ENCODE measurements at places on chromosomes 13 and 19.

GRCh38 chr13:62595976-62596375 lies 1180.3 kb upstream of the PCDH20 start:
- no peak for DNase-seq

GRCh38 chr13:71632721-71633120 lies 234.3 kb downstream of the DACH1 start:
- DNase-seq: no peak

GRCh38 chr19:43572171-43572588 lies 3.1 kb downstream of the XRCC1 start:
- DNase-seq: no peak

GRCh38 chr19:45097776-45098520 lies 5.0 kb downstream of the PPP1R37 start:
- peak; percentile 2 for DNase-seq

DNA sequence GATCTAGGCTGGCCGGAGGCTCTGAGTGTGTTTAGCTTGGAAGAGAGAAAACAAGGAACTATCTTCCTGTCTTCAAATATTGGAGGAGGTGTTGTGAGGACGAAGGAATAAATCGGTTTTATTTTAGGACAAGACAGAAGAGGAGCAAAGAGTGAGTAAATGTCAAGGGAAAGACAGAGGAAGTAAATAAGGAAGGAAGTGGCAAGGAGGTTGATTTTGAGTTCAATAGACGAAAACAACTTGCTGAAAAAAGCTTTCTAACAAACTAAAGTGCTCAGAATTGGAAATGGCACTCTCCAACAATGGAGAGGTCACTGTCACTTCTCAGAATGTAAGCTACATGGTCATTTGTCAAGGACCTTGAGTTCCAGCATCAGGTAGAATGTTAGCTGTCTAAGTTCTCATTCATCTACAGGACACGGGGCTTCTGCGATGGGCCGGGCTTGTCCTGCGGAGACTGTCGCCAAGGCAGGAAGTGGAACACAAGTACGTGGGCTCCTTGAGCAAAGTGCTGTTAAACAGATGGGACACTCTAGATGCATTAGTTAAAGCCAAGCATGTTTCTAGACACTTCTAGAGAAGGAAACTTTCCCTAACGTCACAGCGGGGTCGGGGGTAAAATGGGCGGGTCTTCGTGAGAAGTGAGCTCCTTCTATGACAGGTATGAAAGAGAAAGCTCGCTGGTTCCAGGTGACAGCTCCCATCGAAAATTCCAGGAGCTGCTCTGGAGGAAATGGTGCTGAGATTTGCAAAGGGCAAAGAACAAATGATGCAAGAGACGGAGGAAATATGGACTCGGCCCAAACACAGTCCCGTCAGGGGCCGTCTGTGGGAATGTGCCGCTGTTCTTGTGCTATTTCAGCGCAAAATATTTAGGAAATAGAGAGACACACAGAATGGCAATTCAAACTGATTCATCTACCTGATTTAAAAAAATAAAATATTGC lies 103.9 kb upstream of the UBL3 start:
- no peak for DNase-seq

GRCh38 chr19:33665776-33666595 lies 44.2 kb downstream of the CHST8 start:
- no peak for DNase-seq

GRCh38 chr19:46919324-46919723 lies 58.5 kb downstream of the ARHGAP35 start:
- no peak for DNase-seq

GRCh38 chr13:48393698-48394085 lies 19.2 kb downstream of the LPAR6 start:
- no peak for DNase-seq

- DNase-seq: no peak
These were observed 23.5 kb downstream of the STARD13 start for GRCh38 chr13:33262062-33262487.

GRCh38 chr13:56700324-56700723 lies 440.4 kb upstream of the PRR20A start:
- no peak for DNase-seq

DNA sequence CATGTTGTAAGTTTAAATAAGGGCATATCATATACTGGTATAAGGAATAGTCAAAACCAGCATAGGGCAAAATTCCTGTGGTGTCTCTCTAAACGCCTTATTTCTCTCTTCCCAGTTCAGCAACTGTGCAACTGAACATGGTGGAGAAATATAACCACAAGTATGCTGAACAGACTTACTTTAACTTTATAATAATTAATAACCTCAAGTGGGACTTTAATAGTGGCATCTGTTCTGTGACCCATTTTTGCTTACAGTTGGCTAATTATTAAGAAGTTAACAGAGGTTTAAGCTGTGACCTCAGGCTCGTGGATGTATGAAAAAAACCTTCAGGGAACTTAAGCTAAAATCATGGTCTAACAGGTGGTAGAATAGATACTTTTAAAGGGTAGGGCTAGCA lies 54.3 kb downstream of the MICU2 start:
- no peak for DNase-seq

DNA sequence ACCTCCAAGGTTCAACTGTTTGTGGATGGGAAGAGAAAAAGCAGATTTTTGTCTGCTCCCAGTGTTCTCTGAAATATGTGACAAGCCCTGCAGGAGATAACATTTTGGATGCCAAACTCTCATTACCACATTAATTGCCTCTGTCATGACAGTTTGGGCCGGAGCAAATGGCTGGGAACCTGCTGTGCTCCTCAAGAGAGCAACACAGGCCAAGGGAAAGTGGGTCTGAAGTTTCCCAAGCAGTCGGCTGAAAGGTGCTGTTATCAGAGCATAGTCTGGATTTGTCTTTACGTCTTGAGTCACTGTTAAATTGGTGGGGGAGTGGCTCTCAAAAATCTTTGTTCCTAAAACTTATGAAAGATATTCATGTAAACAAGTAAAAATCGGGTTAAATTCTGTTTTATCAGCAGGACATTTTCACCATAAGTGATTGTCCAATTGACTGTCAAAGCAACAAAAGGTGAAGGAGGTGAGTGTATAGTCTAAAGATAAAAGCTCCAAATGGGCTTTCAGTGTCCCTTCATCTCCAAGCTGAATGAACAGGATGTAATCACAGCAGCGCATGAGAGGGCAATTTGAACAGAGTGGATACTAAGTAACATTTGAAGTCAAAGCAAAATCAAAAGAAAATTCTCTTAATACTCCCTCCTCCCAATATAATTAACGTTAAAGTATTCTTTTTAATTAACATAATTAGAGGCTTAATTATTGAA lies 844.8 kb downstream of the PCDH17 start:
- peak; percentile 9 for DNase-seq

DNA sequence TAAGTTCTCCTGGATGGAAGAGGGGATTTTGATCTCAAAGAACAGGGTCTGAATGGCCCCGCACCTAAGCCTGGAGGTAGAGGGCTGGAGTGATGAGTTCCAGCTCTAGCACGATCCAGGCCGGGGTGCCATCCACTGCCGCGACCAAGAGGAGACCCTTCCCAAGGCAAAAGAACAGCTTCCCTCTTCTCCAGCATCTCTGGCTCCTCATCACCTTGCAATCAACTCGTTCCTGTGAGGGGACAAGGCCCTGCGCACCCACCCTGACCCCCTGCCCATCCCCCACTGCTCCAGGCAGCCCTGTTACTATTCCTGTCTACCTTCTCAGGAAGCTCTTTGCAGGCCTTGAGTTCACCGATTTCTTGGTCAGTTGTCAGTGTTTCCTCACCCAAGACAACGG lies 17.8 kb downstream of the COL4A1 start:
- no peak for DNase-seq

DNA sequence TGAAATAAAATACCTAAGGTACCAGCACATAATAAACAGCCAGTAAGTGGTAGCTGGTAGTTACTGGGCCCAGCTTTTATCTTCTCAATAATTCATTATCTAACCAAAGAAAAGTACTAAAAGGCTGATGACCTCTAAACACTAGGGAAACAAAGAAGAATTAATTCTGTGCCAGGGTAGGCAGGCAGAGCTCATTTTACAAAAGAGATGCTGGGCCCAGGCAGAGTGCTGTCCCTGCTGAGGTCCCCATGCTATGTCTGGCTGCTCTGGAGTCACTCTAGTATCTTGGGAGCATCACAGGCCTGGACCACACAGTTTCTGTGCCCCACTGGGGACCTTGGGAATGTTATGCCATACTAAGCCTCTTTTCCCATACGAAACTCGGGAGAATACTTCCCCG lies 18.2 kb downstream of the ZNF507 start:
- no peak for DNase-seq

GRCh38 chr13:42548731-42549551 lies 25.0 kb upstream of the TNFSF11 start:
- no peak for DNase-seq

- DNase-seq: no peak
These were observed 1151.0 kb downstream of the DIAPH3 start for GRCh38 chr13:59012731-59013130.

GRCh38 chr19:54029301-54029700 lies 34.4 kb downstream of the VSTM1 start:
- no peak for DNase-seq

DNA sequence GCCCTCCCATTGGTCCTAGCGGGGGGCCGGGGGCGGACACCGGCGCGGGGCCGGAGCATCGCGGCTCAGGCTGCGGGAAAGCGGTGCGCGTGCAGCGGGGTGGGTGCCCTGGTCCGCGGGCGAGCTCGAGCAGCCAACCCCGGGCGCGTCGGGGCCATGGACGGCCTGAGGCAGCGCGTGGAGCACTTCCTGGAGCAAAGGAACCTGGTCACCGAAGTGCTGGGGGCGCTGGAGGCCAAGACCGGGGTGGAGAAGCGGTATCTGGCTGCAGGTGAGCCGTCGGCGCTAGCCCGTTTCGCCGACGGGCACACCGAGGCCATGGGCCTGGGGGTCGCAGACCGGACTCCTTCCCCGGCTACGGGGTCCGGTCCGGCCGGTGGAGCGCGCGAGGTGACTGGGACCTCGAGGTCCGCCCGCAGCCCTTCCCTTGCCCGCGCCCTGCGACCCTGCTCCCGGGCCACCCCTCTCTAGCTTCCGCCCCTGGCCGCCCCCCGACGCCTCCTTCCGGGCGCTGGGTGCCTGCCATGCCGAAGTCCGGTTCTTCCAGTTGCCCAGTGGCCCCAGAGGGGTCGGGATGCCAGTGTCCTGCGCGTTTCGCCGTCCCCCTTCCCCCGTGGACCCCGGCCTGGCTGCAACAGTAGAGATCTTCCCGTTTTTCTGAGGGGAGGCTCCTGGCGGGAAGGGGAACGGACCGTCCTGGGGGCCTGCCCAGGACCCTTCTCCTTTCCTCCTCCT lies at the start of gene REEP6:
REEP6 (plus strand) TSS at position 68 of the 735 bp plus-strand sequence; CDS start at position 157, 89 bp downstream.
- DNase-seq: no peak

DNA sequence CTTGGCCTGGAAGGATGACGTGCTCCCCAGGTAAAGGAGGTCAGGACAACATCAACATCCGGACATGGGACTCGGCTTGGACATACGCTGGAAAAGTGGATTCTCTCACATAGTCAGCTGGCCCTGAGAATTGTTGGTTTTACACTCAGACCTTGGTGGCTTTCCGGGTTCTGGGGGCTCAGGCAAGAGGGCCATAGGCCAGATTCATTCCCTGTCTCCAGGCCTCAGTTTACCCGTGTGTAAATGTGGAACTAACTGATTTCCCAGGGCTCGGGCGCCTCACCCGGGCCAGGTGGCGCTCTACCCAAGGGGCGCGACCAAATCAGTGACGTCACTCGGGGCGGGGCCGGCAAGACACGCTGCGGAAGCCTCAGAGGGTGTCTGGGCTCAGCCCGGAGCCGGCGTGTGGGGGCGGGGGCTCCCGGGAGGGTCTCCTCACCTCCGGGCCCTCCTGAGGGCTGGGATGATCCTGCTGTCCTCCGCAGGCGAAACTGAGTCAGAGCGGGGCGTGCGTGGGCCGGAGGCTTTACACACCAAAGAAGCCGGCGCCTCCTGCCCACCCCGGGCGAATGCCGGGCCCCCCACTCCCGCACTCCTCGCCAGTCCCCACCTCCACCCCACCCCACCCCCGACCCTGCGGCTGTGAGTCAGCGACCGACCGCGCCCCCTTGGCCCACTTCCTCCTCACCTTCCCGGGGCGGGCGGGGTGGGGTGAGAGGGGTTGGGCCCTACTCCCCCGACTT lies 862 bp upstream of the VASP start:
- peak; percentile 85 for DNase-seq

DNA sequence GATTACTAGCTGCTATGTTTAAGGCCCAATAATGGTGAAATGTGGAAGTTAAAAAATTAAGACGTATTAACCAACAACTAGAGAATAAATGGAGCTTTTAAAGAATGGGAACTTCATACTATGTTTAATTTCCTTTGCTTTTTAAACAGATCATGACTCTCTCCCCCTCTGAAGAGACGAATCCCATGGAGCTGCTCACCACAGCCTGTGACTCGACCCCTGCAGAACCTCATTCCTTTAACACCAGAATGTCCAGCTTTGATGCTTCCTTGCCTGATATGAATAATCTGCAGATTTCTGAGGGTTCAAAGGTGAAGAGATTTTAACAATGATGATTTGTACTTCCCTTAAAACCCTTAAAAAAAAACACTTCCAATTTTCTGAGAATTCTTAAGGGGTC lies 53.0 kb downstream of the ZAR1L start:
- no peak for DNase-seq

- no peak for DNase-seq
These were observed 1.1 kb downstream of the CNOT3 start for GRCh38 chr19:54138489-54139256.

- DNase-seq: no peak
These were observed 40.5 kb upstream of the POMP start for GRCh38 chr13:28618230-28618994.

GRCh38 chr13:40780822-40781401 lies 8.5 kb upstream of the SLC25A15 start:
- no peak for DNase-seq

GRCh38 chr13:30966101-30966500 lies 33.6 kb downstream of the TEX26 start:
- no peak for DNase-seq

- peak; percentile 37 for DNase-seq
These were observed 7.0 kb upstream of the MYDGF start for GRCh38 chr19:4676955-4677731.

Data from NCI-H446 treated with DMSO at 0.1 percent for 48 hours (cell line).